ENCODE measurements at places on chromosomes 6 and 20. TPM values are rescaled to one million over a fixed set of nuclear protein-coding genes. Genes with fewer than 3 reads are reported as not detected.

PLCG1 gene
- 61.4 TPM for total RNA-seq

ULBP1 gene
- total RNA-seq: 0.81 TPM

C20orf204 gene
- not detected for total RNA-seq

ULBP2 gene
- 6.4 TPM for total RNA-seq

PRL gene
- not detected for total RNA-seq

BTNL2 gene
- not detected for total RNA-seq

NR2E1 gene
- not detected for total RNA-seq

AKAP12 gene
- 137 TPM for total RNA-seq

ARMC2 gene
- total RNA-seq: 0.81 TPM

BEND3 gene
- total RNA-seq: 3.2 TPM

SMIM29 gene
- 39.3 TPM for total RNA-seq

IYD gene
- not detected for total RNA-seq

HRH3 gene
- total RNA-seq: not detected

MAN1A1 gene
- 17.0 TPM for total RNA-seq

CASS4 gene
- total RNA-seq: 0.38 TPM

DSP gene
- 74.0 TPM for total RNA-seq

TFAP2D gene
- total RNA-seq: not detected

HLA-DMB gene
- 0.65 TPM for total RNA-seq

WFDC2 gene
- 9.8 TPM for total RNA-seq

TAF4 gene
- total RNA-seq: 5.1 TPM

SYNDIG1 gene
- total RNA-seq: 0.13 TPM

MUCL3 gene
- not detected for total RNA-seq

UBD gene
- total RNA-seq: not detected

SRSF12 gene
- total RNA-seq: 4.2 TPM

SH3BGRL2 gene
- 6.7 TPM for total RNA-seq

SLC22A16 gene
- not detected for total RNA-seq

NRSN1 gene
- not detected for total RNA-seq

LRRC73 gene
- total RNA-seq: under 0.01 TPM

RSPH9 gene
- 0.89 TPM for total RNA-seq
